ENCODE measurements at places on chromosomes 12 and 14.

- DNase-seq, result no peak
Measured at GRCh38 chr14:95585953-95586620, 51.2 kb downstream of the GLRX5 start.

DNA sequence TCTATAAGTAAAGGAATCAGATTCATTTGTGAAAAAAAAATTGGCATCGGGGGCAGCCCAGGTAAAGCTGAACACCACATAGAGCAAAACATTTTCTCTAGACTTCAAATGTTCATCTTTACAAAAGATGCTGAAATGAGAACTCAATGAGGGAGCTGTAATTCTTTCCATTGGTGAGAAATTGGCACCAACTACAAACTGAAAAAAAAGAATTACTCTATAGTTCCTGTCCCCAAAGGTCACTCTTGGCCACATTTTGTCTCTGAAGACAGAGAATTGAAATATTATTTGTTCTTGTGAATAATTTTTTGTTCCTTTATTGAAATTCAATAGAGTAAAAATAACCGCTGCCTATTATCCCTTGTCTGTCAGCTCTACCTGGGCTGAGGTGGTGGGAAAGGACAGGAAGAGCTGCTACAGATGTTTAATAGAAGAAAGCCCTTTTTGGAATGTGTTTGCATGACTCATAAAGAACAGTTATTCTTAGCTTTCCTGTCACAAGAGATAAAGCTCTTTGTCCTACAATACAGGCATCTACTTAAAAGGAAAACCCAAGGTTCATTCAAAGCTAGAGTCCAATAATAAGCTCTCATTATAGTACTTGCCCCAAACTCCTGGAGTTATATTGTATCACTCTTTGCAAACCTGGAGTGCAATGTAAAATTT, 380.1 kb upstream of the KITLG start:
- no peak for DNase-seq

- DNase-seq, result peak; percentile 66
Measured at GRCh38 chr14:21825149-21825743, 151.6 kb upstream of the OR4E1 start.

GRCh38 chr12:130013771-130014484, 110.1 kb upstream of the TMEM132D start:
- DNase-seq, result peak; percentile 75

GRCh38 chr12:15600223-15600935, 188.8 kb downstream of the EPS8 start:
- DNase-seq, result no peak

DNA sequence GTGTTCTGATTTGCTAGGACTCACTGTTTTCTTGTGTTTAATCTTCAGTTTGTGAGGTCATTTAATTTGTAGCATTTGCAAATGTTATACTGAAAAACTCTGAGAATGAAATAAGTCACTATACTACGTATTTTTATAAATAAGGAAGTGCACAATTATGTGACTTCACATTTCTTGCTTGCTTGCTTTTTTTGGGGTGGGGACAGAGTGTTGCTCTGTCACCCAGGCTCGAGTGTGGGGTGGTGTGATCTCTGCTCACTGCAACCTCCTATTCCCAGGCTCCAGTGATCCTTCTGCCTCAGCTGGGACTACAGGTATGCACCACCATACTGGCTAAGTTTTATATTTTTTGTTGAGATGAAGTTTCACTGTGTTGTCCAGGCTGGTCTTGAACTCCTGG, 32.7 kb downstream of the RBM25 start:
- no peak for DNase-seq

DNA sequence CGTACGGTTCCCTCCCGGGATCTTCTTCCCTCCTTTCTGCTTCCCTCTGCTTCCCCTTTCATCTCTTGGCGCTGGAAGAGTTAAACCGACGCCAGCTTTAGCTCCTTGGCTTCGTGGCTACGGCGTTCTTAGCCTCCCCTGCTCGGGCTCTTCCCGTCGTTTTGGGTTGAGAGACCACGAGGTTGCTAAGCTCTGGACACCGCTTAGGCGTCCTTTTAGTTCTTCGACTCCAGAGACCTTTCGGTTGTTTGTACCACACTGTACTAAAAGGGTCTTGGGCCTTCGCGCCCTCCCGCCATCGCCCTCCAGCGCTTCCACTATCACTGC, 545 bp downstream of the CPSF2 start:
- peak; percentile 17 for DNase-seq

DNA sequence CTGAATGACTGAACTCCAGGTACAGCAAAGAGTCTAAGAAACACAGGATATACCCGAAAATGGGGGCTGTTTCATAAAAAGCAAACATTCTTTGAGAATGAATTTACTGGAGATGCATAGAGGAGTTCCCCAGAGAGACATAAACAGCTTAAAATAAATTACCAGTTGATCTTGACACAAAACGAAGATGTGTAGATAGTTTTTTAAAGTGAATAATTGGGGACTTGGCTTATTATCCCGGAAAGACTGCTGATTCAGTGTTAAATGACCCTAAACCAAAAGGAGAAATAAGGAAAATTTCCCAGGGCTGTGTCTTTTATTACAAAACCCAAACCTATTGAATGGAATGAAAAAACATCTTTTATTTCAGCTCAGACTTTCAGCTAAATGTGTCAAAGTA, 1052.8 kb upstream of the TMEM132C start:
- DNase-seq, result no peak

Measured in activated CD4-positive, alpha-beta T cell treated with anti-CD3 and anti-CD28 coated beads for 48 hours (primary cell).